ENCODE measurements at places on chromosomes 4 and X.

- DNase-seq: no peak
These were observed 44.2 kb upstream of the ADAM29 start for GRCh38 chr4:174873931-174874330.

DNA sequence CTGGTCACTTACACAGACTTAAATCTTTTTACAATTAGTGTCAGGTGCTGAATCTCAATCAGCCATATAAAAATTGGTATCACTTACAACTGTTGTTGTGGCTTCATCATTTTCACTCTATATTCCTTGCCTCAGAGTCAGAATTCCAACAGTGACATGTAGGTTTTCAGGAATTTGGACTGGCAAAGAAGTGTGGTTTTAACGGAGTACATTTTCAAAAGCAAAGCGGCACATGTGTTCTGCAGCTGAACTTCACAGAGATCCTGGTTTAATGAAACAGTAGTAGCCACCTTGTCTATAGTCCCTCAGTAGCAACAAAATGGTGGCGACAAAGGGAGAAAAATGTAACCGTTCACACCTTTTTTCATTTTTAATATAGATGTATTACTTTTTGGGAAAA is 486.6 kb downstream of the FAT4 start:
- no peak for DNase-seq

DNA sequence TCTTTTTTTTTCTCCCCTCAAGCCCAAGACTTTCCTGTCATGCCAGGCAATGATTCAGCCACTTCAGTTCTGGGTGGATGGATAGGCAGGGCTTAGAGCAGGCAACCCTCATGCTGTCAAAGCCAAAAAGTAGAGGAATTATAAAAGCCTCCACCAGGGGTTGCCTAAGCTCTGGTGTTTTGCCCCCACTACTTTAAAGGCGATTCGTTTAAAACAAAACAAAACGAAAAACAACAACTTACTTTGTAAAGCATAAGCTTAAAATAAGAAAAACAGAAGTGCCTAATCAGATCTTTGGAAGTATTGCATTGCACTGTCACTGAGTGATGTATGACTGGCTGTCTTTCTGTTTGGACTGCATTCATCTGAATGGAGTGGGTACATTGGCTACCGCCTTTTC is 5.3 kb upstream of the IDS start:
- no peak for DNase-seq

GRCh38 chrX:29496636-29497180 is 718.7 kb upstream of the MAGEB2 start:
- DNase-seq: no peak

DNA sequence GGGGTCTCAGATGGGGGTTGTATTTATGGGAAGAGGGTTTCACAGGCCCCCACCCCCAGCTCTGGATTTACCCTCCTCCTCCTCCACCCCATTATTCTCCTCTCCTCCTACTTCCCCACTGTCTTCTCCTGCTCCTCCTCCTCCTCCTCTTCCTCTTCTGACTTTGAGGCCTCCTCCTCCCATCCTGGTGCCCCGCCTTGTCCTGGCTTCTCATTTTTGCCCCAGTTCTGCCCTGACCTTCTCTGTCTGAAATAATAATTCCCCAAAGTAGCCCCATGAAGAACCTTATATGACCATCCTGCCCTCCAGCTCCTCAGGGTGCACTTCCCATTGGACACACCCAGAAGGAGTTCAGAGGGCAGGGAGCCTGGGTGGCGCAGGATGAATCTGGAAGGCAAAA is 351.4 kb upstream of the GATB start:
- DNase-seq: no peak

DNA sequence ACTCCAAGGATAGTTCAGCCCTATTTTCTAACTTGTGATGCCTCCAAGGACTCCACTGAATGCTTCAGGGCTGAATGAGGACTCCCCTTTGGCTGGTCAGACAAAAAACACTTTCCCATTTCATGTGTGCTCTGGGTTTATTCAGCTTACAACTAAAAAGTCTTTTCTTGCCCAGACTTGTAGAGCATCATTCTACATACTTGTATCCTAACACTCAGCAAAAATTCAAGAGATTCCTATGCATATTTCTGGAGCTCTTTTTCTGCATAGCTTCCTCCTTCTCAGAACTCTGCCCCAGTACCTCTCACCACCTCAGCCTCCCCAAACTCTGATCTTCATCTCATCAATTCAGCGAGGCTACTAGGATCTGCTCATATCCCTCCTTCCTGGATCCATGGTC is 22.2 kb upstream of the KLF3 start:
- DNase-seq: no peak

- no peak for DNase-seq
These were observed at the start of gene UGT2A2 for GRCh38 chr4:69639542-69639941. Gene UGT2A2, minus strand, starts transcription at chr4:69639642. Its CDS starts 2 bp downstream, at chr4:69639640.

GRCh38 chrX:42967681-42968300 is 189.8 kb upstream of the PPP1R2C start:
- no peak for DNase-seq

DNA sequence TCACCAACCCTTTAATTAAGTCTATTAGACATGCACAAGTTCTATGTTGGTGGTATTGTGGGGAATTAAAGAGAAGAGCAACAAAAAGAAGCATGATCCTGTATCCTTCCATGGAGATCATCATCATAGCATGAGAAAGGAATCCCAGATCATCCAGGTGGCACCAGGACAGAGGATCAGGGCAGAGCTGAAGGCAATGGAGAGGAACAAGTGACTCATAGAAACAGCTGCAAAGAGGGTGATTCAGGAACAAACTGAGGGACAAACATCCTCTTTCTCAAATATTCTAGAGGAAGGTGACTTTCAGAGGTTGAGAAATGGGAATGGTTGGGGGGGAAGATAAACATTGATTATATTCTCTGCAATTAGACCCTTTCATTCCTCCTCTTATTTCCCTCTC is 105.5 kb upstream of the OTUD4 start:
- no peak for DNase-seq

DNA sequence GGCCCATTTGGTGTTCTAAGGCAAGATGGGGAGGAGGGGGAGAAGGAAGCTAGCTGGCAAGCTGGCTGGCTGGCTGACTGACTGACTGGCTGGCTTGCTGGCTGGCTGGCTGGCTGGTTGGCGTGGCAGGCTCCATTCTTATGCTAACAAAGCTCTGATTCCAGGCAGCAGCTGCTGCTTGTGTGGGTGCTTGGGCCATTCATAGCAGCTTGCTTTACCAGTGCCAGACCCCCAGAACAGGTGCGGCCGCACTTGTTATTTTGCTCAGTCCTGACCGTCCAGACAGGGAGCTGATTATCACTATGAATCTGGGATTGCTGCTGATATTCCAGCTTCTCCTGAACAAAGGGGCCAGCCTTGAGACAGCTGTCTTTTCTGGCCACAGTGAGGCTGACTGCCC is 131.2 kb upstream of the PAK3 start:
- no peak for DNase-seq

DNA sequence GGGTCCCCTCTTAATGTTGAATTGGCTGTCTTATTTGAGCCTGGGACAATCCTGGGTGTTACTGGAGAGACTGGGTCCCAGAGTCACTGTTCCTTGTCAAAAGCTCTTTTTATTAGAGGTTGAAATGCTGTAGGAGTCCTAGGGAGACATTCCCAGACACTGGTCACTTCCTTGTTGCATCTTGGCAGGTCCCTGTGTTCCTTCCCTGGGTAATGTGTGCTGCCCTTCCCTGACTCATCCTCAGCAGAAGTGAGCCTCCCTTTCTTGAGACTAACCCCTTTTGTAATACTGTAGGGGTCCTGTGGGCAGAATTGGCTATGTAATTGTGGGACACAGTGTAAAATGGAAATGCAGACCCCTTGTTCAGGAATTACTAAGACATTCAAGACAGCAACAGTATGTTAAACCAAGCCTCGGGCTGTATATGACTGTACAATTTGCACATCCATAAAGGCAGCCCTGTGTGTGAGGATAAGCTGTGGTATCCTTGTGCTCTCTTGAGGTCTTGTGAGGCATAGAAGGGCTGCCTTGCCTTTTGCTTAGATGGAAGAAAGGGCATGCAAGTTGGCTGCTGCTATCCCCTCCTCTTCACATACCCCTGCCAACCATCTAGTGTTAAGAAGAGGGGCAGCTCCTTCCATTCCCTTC is 53.5 kb downstream of the DCLK2 start:
- no peak for DNase-seq

- no peak for DNase-seq
These were observed 162.3 kb upstream of the EDNRA start for GRCh38 chr4:147318586-147318985.

Measured in NCI-H226 (cell line).